ENCODE measurements at places on chromosomes 13 and 19. TPM values are rescaled to one million over a fixed set of nuclear protein-coding genes. Genes with fewer than 3 reads are reported as not detected.

Gene RGL3
- total RNA-seq, result 10.6 TPM

Gene LYPD3
- 0.31 TPM for total RNA-seq

Gene SERP2
- 3.4 TPM for total RNA-seq

GRCh38 chr19:3029065-3029923 lies at the start of gene TLE2:
Gene TLE2, minus strand, starts transcription at chr19:3029280. Its CDS starts 376 bp downstream, at chr19:3028904.
- no peak for DNase-seq

- DNase-seq, result no peak
Measured at GRCh38 chr19:2594319-2594718, 108.2 kb downstream of the GNG7 start.

GRCh38 chr13:57641051-57641450 lies 9.5 kb downstream of the PCDH17 start:
- DNase-seq, result no peak

DNA sequence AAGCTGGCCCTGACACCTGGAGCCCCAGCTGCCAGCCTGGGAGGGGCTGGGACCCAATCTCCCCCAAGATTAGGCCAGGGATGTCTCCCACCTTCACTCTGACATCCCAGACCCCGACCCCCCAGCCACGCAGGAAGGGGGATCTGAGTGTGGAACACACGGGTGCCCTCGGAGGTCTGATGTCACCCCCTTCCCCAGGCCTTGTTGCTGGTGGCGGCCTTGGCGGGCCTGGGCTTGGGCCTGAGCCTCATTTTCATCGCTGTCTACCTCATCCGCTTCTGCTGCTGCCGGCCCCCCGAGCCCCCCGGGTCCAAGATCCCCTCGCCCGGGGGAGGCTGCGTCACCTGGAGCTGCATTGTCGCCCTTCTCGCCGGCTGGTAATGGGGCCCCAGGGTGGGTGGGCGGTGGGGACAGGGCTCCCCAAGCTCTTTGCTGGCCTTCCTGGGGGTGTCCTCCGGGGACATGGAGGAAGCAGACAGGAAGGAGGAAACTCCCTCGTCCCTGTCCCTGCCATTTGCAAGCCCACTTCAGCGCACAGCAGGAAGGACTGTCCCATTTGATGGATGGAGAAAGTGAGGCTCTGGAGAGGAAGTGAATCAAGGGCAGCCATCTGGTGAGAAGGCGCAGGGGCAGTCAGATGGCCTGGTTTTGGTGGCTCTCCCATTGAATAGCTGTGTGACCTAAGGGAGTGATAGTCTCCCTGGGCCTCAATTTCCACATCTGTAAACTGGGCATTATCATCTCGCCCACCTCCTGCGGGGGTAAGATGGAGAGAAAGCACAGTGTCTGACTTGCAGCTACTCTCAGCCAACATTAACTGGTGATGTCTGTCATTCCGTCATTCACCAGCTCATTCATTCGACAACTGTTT lies 3.9 kb downstream of the TTYH1 start:
- DNase-seq, result no peak

Measured in HFFc6 (cell line).